Kidney capillary endothelial cell (primary cell): ENCODE measurements at places on chromosomes 1 and 21.

DNA sequence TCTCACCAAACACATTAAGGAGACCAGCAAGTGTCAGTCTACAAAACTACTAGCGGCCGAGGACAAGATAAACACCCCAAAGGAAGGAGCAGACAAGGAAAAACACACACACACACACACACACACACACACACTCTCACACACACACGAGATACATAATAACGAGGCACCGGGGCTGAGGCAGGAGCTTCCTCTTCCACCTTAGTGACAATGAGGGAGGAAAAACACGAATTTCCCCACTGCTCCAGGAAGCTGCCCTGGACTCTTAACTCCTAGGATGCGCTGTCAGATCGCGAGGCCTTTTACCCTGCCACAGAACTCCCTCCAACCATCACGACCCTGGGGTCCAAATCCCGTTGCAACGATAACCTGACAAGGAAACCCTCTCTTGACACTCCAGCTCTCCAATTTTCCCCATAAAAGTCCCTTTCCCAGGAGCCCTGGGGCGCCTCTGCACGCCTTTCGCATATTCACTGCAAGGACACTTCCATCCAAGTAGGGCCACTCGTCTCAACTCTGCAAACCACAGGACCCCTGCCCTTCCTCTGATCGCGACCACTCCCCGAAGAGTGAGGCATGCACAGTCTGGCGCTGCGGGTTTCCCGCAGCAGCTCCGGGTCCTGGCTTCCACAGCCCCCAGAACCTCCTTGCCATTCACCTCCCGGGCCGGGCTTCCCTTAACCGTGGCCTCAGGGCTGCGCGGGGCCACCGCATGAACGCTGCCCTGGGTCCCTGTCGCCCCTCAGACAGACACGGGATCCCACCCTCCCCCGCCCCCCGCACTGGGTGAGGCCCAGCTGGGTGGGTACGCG, 581 bp downstream of the ETV3 start:
- DNase-seq, result no peak

GRCh38 chr1:58882322-58882948, 98.6 kb upstream of the JUN start:
- DNase-seq, result no peak

- DNase-seq, result no peak
Observed at GRCh38 chr1:12415038-12415466, 185.2 kb downstream of the VPS13D start.

DNA sequence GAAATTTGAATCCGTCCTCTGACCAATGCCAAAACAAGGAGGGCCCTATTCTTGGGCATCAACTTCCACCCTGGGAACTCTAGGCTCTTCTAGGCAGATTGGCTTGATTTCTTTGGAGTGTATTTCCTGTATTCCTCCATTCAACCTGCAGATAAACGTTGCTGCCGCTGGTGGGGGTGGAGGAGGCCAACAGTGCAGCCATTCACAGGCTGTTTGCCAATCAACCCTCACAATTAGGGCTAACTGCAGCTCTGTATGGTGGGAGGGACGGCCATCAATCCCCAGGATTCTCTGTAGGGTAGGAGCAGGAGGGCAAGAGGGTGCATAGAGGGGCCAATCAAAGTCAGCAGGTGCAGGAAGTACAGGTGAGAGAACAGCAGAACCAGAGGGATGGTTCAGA, 273.1 kb upstream of the PROX1 start:
- no peak for DNase-seq

DNA sequence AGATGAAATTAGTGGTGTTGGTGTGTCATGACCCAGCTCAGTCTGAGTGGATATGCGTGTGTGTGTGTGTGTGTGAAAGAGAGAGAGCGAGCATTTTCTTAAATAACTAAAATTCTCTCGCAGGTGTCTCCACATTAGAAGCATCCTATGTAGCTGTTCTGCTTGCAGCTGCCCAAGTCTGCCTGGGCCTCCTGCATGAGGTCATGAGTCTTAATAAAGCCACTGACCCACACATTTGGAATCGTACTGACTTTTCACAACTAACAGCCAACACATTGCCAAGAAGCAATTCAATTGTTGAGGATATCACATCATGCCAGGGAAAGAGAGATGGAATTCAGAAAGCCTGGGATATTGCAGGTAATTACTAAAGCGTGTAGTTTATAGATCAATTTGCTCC, 238.2 kb upstream of the AJAP1 start:
- DNase-seq, result no peak

- no peak for DNase-seq
Observed at GRCh38 chr1:60068393-60069045, 5.1 kb downstream of the C1orf87 start.
